ENCODE measurements at places on chromosomes 12 and 14.
A peak's percentile ranks its signal among the peaks of the same experiment; 100 is the strongest.

GRCh38 chr12:24922090-24922489 lies 26.8 kb downstream of the BCAT1 start:
- DNase-seq = no peak

DNA sequence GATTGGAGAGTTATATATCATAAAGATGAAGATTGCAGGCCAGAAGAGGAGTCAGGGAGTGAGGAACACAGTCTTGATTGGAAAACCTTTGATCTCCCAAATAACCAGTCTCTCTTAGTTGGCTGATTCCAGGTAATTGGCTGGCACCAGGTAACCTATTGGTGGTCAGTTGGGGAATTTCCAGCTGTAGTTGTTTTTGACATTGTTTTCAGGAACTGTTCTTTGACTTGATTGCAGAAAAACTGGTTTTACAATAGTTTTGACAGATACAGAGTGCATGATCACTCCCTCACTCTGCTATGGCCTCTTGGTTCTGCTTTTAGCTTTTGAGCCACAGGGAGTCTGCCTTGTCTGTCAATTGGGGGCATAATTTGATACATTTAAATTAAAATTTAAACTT lies 71.6 kb downstream of the ZNF641 start:
- no peak for DNase-seq

DNA sequence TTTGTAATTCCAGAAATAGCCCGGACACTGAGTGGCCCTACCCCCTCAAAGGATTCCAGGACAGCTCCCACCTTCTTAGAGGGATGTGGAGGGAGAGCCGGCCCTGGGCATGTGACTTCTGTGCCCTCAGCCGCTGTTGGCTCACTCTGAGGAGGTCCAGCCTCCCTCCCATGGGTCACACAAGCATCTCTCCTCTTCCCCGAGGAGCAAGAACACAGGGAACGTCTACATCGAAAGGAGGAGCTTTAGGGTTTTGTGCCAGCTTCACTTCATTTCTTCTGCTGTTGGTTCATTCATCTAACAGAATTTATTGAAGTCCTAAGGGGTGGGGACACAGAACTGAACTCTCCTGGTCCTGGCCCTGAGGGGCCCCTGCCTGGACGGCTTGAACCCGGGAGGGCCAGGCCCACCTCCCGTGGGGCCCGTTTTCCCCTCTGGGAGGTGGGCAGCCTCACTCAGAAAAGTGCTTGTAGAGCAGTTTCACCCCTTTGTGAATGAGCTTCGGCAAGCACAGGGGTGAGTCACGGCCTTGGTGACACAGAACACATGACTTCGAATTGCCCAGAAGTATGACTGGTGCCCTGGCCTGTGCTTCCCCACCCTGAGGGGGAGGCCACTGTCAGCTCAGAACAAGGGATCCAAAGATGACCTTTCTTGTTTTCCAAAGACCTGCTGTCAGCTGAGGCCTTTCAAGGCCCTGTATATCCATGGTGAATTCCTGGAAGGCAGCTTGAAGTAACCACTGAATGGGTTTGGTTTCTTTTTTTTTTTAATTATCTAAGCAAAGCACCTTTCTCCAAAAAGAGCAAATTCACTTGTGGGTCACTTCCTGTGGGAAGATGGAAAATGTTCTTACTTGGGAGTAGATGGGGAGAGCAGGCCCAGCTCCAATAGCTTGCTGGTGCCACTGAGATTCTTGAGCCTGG lies 39.2 kb downstream of the NFKBIA start:
- peak; percentile 89 for DNase-seq

DNA sequence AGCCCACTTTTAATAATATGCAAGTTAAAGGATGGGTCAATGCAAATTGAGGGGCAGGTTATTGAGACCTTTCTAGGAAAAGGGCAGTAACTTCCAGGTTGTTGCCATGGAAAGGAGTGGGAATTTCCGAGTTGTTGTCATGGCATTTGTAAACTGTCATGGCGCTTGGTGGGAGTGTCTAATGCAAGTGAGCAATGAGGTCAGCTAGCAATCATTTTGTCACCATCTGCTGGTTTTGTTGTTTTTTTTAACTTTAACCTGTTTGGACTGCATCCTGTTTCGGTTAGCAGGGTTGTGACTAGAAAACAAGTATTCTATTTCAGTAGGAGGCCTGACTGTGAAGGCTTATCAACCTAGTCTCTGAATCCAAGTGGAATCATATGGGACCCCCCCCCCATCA lies 85.8 kb upstream of the TSPAN11 start:
- DNase-seq = no peak

GRCh38 chr12:5498076-5498475 lies 66.2 kb downstream of the NTF3 start:
- peak; percentile 36 for DNase-seq

DNA sequence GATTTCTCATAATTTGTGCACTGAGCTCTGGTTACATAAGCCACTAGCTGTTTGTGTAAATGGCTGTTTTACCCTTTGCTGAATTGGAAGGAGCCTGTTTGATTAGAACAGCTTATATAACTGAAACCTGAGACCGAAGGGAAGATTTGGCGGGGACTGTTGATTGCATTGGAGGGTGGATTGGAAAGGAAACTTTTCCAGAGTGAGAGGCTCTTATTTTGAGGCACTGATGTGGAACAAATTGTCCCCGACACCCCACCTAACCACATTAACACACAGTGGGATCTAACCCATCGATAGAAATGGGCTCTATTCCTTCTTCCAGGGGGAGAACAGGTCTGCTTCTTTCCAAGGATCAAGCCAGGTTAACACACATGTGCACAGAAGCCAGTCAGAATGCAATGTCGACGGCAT lies 51.7 kb downstream of the TMEM30B start:
- peak; percentile 32 for DNase-seq

DNA sequence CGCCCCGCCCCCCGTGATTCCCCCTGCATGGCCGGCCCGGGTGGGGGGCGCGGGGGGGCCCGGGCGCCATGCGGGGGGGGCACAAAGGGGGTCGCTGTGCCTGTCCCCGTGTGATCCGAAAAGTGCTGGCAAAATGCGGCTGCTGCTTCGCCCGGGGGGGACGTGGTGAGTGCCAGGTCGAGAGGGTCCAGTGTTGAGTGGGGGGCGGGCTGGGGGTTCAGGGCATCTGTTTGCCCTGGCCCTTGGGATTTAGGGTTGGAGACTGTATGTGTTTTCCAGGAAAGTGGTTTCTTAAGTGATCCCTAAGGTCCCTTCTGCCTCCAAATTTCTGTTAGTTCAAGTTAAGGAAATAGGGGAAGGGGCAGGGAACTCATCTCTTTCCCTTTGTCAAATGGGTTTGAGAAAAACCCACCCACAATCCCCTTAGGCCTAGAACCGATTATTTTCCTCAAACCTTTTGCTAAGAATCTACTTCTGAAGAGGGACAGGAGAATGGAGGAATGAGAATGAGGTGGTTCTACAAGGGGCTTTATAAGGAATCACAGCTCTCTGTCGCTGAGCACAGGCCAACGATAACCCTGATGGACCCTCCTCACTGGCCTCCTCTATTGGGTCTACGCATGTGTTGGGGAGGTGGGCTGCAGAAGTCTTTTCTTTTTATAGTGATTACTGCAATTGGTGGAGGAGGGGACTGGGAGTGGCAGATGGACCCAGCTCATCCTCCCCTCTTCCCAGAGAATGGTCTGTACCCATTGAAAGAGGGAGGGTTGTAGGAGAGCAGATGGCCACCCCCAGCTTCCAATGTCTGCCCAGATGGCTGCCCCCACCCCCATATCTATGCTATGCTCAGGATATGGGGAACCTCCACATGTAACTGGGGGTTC lies 834 bp downstream of the ARHGEF25 start:
- DNase-seq = no peak

- no peak for DNase-seq
These were observed 1.1 kb downstream of the MSRB3 start for GRCh38 chr12:65279369-65280112.

DNA sequence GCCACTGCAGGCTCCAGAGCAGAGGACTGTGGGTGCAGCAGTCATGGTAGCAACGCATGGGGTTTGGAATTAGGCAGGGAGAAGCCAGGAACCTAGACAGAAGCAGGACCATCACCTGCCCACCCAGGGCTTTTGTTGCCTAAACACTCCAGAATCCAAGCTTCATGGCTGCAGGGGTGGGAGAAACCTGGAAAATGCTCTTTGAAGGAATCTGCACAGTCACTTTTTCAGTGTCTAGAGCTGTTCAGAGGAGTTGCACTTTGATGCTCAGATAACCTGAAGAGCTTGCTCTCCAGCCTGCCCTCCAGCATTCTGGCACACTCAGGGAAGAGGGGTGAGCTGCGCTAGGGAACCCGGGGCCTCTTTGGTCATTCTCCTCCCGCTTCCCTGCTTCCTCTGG lies 1.6 kb upstream of the CELA1 start:
- no peak for DNase-seq

DNA sequence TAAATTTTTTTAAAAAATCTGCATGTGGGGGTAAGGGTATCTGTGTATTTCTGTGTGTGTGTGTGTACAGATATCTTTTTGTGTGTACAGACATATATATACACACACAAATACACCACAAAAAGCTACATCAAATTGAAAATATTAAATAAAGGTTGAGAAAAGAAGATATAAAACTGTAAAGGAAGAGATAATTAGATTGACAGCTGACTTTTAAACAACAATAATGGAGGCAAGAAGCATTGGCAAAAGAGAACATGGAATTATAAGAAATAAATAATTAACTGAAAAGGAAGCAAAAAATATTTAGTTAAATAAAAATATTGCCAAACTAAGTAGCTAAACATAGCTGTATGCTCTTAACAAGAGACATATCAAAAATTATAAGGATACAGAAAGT lies 291.4 kb downstream of the FSCB start:
- no peak for DNase-seq

GRCh38 chr12:115632308-115632707 lies 645.2 kb downstream of the MED13L start:
- DNase-seq = peak; percentile 35

DNA sequence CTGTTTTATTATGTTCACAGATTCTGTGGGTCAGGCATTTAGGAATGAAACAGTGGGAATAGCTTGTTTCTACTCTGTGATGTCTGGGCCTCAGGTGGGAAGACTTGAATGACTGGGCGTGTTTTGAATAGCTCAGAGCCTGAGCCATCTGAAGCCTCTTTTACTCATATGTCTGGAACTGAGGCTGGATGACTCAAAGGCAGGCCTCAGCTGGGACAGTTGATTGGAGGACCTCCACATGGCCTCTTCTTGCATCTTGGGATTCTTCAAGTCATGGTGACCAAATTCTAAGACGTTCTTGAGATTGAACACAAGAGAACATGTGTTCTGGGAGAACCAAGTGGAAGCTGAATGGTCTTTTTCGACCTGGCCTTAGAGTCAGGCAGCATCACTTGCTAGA lies 45.8 kb upstream of the TBX3 start:
- DNase-seq = peak; percentile 24

DNA sequence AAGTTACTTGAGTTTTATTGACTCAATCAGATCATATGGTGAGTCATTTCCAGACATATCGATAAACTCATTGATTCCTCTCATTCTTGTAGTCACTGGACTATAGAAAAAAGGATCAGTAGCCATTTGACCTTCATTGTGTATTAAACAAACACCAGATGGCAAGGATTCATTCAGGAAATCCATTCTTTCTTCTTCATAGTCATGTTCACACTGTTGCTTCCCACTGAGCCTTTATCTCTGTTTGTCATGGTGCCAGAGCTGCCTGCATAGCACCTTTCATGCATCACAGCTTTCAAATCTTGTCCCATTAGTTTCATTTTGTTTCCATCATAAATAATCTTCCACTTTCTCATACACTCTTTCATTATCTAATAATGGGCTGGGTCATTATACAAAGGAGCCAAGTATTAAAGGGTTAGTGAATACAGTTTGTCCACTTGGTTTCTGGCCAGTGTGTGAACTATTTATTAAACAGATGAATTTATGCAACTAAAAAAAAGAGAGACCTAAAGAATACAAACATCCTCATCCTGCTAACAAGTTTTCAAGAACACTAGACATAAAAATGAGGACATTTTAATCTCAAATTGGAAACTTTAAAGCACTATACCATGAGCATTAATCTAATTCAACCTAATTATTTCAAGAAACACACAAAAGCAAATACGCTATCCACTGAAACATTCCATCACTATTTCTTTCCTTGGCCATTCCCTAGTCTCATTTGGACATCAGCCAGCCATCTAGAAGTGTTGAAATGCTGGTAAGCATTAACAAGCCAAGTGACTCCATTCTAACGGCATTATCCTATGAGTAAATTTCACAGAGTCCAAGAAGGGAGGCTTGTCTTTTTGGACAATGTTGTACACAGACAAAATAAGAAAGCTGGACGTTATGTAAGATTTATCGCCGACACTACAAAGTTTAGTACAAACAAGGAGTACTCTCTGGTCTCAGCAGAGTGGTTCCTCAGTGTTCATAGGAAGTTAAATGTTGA lies 476.5 kb downstream of the FOXG1 start:
- peak; percentile 56 for DNase-seq

Measured in fibroblast of lung (primary cell).